ENCODE measurements at places on chromosomes 3 and 15. TPM values are rescaled to one million over a fixed set of nuclear protein-coding genes. Genes with fewer than 3 reads are reported as not detected.

CD80 gene
- polyA plus RNA-seq = not detected

WDR93 gene
- polyA plus RNA-seq = 0.14 TPM

AHSG gene
- polyA plus RNA-seq = 0.45 TPM

MORC1 gene
- polyA plus RNA-seq = not detected

MYLK gene
- polyA plus RNA-seq = 23.9 TPM

DUOXA2 gene
- polyA plus RNA-seq = not detected

EOMES gene
- polyA plus RNA-seq = 0.18 TPM

FYCO1 gene
- 39.9 TPM for polyA plus RNA-seq

DNA sequence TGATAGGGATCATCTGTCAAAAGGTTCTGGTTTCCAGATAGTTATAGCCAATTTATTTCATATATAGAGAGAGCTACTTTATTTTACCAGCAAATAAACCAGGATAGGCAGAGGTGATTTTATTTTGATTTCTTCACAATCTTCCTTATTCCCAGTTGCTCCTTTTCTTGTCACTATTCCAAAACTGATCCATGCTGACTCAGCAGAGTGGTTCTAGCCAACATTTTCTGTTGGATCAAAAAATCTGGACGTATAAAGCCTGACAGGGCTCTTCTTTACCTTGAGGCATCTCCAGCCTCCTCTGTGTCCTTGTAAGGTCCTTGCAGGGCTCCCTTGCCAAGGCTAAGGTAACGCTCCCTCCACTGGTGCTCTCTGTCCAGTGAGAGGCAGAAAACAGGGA lies 15.8 kb downstream of the HDC start:
- no peak for DNase-seq

- DNase-seq = no peak
Observed at GRCh38 chr3:123113889-123114450, 47.1 kb downstream of the PDIA5 start.

DNA sequence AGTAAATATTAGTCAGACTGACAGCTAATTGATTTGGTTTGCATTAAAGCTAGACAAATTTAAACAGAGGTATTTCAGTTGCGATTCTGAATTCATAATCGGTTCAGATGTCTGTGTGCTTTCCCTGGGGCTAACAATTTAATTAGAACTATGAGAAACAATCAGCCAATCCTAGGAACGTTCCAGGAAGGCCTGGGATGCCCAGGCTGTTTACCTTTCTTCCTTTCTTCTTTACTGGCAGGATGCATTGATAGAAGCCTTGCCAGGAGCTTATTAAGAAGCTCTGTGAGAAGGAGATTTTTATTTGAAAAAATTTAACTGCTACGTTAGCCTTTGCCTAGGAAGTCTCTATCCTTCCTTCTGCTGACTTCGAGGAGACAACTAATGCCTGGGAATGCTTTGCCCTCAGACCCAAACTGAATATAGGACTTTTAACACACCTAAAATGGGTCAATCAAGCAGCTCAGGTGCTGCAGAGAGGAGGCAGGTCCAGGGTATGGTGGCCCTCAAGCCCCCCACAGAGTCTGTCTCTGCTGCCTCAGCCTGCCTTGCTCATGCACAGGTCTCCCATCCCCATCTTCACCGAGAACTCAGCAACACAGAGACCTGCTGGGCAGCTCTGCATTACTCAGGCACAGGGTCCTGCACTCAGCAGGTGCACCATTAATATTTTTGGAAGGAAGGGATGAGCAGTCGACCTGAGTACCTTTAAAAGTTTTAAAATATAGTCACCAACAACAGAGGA lies 48.5 kb downstream of the PCSK6 start:
- DNase-seq = no peak

GRCh38 chr3:174737966-174738365 lies 121.2 kb upstream of the NAALADL2 start:
- DNase-seq = no peak

DNA sequence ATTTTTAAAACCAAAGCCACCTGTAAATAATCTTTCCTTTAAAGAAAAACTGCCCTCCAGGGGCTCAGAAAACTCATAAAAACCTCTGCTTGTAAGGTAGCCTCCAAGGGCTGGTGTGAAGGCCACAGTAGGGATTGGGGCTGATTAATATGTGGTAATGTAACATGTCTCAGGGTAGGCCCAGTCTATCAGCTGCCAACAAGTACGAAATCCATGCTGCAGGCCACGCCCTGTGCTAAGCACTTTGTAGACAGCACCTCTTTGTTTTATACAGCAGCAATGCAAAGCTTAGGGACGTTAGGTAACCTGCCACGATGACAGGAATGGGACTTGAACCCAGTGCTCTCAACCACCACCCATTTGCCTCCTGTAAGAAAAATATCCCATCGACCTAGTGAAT lies 65.6 kb upstream of the PRICKLE2 start:
- DNase-seq = no peak

DNA sequence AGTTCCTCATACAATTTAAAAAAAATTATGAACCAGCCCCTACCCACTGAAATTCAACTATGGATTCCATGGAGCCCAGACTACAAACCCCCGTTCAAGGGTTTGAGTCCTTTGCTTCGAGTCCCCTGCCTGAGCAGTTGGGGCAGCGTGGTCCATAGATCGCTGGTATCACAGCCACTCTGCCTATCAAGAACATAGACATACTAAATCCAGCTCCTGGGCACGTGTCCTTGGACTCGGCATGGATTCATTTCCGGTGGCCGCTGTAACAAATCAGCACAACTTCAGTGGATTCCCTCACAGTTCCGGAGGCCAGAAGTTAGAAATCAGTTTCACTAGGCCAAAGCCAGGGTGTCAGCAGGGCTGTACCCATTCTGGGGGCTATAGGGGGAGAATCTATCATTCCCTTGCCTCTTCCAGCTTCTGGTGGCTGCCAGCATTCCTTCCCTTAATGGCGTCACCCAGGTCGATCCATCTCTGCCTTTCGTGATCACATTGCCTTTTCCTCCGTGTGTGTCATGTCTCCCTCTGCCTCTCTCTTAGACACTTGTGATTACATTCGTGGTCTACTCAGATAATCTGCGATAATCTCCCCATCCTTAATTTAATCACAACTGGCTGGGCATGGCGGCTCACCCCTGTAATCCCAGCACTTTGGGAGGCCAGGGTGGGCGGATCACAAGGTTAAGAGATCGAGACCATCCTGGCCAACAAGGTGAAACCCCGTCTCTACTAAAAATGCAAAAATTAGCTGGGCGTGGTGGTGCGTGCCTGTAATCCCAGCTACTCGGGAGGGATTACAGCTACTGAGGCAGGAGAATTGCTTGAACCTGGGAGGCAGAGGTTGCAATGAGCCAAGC lies 4.6 kb upstream of the TMEM44 start:
- DNase-seq = no peak

- DNase-seq = peak; percentile 37
Observed at GRCh38 chr3:107660306-107660976, 137.7 kb downstream of the BBX start.

DNA sequence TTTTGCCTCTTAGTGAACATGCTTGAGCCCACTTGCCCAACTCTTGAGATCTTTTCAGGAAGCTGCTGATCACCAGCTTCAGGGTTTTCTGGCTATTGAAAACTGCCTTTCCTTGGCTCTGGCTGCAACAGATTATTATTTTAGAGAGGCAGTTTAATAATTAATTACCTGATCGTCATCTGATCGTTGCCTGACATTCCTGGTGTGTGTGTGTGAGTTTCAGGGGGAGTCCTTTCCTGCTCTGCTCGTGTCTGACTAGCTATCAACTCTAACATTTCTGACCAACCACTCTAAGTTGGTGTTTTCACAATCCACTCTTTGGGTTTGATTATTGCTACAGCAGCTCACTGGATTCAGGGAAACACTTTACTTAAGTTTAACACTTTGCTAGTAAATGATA lies 84.3 kb upstream of the SPATA16 start:
- DNase-seq = no peak

DNA sequence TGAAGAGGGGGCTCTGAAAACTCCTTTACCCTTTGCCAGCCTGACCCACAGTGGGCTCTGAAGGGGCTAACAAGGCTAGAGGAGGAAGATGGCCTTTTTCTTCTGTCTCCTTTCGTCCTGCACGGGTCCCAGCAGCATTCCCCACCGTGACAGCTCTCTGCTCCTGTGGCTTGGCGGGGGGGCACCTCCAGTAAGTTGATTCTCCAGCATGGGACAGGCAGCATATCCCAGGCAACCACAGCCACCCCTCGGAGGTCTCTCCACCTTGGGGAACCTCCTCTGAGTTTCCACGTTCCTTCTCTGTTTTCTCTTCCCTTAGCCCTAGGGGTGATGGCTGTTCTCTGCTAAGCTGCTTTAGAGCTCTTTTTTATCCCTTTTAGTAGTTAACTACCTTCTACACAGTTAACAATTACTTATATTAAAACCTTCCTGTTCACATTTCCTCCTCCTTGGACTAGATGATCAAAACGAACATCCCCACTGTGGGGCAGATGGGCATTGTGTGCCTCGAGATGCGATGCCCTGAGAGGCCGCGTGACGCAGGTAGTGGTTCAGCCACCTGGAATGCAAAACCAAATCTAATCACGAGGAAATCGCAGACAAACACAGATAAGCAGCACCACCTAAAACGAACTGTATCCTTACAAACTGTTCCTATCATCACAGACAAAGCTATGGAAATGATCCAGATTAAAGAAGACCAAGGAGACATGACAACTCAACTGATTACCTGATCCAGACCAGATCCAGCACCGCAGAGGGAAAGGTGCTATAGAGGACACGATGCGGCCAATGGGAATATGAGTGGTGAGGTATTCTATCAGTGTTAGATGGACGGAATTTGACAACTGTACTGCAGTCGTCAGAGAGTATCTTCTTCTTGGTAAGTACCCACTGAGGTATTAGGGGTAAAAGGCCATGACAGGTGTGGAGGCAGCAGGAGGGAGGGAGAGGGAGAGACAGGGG lies 27.7 kb downstream of the TSPAN3 start:
- no peak for DNase-seq

GRCh38 chr3:150759319-150759718 lies 3.6 kb downstream of the SIAH2 start:
- DNase-seq = no peak

- DNase-seq = no peak
Observed at GRCh38 chr15:92184142-92184541, 209.5 kb upstream of the ST8SIA2 start.

Data from hindlimb muscle (tissue), 1 donor.